ENCODE measurements at places on chromosomes 4 and X.

- no peak for DNase-seq
These were observed 161.3 kb upstream of the PSAPL1 start for GRCh38 chr4:7595934-7596461.

DNA sequence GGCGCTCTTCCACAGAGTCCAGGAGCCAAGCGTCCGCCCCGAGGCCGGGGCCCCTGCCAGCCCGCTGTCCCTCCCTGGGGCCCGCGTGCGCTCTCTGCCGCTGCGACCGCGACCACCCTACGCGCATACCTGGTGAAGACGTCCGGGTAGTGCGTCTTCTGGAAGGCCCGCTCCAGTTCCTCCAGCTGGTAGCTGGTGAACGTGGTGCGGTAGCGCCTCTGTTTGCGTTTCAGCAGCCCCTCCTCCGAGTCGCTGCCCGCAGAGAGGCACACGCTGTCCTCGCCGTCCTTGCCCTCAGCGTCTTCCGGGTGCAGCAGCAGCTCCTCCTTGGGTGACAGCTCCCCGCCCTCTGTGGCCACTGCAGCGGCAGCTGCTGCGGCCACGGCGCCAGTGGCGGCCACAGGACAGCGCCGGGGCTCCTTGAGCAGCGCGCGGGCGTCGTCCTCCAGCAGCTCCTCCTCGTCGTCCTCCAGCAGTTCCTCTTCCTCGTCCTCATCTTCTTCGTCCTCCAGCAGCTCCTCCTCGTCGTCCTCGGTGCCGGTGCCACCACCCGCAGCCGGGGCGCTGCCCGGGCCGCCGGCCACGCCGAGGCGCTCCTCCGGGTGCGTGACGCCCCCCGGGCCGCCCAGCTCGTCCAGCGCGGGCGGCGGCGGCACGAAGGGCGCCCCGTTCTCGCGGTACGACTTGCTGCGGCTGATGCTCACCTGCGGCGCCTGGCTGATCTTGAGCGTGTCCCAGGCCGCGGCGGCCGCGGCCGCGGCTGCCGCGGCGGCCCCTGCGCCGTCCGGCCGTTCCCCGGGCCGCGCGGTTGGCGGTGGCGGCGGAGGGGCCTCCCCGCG is 2.8 kb downstream of the ARX start:
- DNase-seq: no peak

GRCh38 chrX:10051866-10052480 is 84.8 kb downstream of the CLDN34 start:
- DNase-seq: no peak

DNA sequence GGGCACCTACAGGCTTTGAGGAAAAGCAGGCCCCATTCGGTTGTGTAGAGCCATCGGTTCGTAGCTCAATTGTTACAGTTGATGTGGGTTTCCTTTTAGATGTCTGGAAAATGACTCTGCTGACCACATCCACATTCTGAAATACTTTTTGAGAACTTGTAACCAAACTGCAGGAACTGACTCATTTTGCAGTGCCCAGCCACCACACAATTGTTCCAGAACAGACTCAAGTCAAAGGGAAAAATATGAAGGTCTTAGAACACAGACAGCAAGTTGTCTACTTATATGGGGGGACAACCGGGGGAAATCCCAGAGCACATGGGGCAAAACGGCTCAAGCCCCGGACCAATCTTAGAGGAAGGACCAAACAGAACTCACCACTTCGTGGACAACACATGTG is 557.6 kb upstream of the DIPK2B start:
- DNase-seq: no peak

- no peak for DNase-seq
These were observed 125.7 kb downstream of the RPA4 start for GRCh38 chrX:97009391-97009790.

- no peak for DNase-seq
These were observed 15.9 kb upstream of the F11 start for GRCh38 chr4:186249785-186250754.
